ENCODE measurements at places on chromosomes 2 and 18.

DNA sequence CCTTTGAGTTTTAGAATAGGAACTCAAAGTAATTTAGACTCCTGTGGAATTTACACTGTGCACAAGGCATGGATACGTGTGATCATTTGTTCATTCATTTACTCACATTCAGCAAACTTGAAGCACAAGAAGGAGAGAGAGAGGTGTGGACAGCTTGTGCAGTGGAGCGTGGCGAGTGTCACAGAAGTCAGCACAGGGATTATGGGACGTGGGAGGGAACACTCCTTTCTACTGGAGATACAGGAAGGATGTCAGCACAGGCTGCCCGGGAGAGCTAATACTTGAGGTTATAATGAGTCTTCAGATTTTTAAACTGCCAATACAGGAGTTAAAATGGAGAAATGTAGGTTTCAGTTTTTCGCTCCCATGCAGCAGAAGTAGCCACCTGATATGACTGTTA is 7.0 kb downstream of the FAM228A start:
- DNase-seq: no peak

GRCh38 chr2:7649461-7650228 is 732.4 kb downstream of the RNF144A start:
- no peak for DNase-seq

DNA sequence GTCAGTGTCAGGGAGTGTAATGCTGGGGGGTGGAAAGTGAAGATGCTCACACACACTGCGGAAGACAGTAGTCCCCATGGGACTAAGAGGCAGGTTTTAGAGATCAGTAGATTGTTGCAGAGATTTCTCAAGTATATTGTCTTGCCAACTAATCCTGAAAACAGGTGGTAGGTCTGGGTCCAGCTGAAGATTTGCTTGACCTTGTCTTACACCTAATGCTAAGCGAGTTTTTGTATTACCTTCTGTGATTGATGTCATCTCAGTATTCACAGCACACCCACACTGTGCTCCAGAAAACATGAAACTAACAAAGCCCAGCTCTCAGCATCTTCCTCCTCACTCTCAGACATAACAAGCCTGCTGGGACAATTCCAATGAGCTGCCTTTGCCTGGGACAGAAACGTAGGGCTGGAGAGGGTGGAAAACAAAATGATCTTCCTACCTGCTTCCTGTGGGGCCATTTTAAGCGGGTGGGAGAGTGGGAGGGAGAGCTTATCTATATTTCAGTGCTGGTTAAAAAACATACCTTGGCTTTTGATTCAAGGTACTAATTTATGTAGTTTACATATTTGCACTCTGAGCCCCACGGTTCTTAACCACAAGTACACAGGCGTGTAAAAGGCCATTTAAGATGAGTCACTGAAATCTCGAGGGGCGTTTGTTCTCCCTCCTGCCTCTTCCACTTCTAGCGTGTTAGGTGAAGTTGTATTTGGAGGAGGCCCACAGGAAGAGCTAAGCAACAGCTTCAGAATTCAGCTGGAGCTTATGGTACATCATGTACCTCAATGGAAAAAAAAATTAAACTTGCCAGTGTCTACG is 23.1 kb upstream of the RBMS1 start:
- DNase-seq: no peak

GRCh38 chr2:238237431-238238135 is 2.3 kb downstream of the HES6 start:
- DNase-seq: no peak

GRCh38 chr2:23645230-23645808 is 260.3 kb downstream of the KLHL29 start:
- DNase-seq: no peak

GRCh38 chr2:17827316-17827715 is 11.1 kb downstream of the MSGN1 start:
- no peak for DNase-seq

DNA sequence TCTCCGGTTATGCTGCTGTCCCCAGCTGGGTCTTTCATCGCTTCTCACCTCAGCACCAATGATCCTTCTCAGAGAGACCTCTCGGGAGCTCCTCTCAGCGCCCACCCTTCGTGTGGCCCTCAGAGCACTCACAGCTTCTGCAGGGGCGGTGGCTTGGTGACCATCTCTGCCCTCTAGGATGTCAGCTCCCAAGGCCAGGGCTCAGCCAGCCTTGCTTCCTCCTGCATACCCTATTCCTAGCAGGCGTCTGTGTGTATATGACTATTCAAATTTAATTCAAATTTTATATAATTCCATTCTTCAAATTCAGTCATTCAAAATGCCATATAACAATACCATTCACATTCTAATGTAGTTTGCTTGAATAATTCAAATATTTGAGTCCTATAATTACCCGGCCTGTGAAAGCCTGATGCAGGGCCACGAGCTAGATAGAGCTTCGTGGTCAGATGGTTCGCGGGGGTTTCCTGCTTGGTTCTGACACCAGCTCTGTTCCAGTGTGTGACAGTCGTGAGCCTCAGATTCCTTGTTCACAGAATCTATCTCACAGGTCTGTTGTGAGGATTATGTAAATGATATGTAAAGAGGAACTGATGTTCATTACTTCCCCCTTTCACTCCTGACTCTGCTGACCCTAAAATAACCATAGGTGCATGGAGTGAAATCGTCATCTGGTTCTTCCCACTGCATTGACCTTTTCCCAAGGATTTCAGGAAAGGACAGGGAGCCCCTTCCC is 94.0 kb upstream of the CNGA3 start:
- no peak for DNase-seq

DNA sequence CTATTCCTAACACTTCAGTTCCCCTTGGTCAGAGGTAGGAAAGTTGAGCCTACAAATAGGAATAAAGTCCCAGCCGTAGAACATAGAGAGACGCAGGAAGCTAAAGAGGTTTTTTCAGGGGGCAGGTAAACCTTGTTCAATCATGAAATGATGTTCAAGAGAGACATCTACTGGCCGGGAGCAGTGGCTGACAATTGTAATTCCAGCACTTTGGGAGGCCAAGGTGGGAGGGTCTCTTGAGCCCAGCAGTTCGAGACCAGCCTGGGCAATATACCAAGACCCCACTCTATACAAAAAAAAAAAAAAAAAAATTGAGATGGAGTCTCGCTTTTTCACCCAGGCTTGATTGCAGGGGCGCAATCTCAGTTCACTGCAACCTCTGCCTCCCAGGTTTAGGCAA is 66.7 kb upstream of the DNAJC10 start:
- peak; percentile 37 for DNase-seq

DNA sequence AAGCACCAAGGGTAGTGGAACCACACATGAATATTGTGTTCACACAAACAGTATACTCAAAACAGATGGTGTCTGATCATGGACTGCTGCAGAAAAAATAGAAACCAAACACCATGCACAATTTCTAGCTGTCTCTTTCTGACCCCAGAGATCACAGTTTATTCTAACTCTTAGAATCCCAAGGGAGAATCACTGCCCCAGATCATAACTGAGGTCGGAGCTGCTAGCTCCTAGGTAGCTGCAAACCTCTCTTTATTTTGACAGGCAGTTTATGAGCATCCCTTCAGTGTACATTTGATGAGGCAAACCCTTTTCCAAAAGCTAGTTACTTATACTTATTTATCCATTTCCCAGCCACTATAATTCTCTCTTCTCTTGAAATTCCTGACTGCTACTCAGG is 439.1 kb upstream of the HNMT start:
- no peak for DNase-seq

- DNase-seq: no peak
These were observed 116.6 kb upstream of the LGALSL start for GRCh38 chr2:64337314-64337713.

- DNase-seq: peak; percentile 62
These were observed 15.5 kb upstream of the ECEL1 start for GRCh38 chr2:232502911-232503808.

- no peak for DNase-seq
These were observed 60.6 kb upstream of the REV1 start for GRCh38 chr2:99550368-99550767.

DNA sequence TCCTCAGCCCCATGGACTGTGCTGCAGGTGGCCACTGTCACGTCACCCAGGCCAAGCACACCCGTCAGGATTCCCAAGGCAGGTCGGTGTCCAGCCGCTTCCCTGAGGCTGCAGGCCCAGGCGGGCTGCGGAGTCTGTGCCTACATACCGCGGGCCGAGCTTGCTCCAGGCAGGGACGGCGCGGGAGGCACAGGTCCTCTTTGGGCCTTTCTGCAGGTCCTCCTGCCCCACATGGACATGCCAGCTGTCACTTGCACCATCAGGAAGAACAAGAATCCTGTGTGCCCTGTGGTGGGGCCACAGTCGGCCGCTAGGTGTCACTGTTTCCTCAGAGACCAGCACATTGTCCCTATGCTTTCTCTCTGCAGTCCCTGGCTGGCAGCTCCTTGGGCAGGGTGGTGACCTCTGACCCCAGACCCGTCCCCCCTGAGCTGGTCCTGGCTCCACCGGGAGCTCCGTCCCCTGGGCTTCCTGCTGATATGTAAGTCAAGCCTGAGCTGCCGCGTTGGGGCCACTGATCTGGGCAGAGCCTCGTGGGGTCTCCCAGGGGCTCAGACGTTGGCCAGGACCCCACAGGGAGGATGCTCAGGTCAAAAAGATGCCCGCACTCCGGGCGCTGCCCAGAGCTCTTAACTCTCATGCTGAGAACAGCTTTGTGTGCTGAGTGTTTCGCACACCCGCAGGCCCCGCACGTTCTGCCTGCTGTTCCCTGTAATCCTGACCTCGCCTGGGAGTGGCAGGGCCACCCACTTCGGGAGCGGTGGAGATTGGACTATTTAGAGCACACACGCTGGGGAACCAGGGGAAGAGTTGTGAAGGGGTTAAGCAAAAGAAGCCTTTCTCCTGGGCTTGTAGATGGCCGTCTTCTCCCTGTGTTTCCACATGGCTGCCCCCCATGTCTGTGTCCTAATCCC is 17.3 kb upstream of the AGXT start:
- DNase-seq: peak; percentile 93

DNA sequence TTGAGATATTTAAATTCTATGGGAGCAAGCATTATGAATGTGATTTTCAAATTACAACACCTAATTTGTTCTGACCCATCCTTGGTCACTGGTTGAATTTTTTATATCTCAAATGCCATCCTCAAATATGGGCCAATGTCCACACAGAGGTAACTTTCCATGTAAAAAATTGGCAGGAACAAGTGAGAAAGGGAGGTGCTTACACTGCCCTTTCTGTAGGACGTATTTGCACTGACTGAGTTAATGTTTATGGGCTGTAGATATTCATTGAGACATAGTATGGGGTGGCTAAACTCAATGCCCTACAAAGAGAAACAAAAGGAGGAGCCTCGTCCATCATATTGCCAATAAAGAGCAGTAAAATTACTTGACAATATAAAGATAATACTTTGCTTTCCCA is 259.3 kb downstream of the NRXN1 start:
- DNase-seq: no peak

- no peak for DNase-seq
These were observed 291.0 kb upstream of the CDH19 start for GRCh38 chr18:66894851-66895250.

DNA sequence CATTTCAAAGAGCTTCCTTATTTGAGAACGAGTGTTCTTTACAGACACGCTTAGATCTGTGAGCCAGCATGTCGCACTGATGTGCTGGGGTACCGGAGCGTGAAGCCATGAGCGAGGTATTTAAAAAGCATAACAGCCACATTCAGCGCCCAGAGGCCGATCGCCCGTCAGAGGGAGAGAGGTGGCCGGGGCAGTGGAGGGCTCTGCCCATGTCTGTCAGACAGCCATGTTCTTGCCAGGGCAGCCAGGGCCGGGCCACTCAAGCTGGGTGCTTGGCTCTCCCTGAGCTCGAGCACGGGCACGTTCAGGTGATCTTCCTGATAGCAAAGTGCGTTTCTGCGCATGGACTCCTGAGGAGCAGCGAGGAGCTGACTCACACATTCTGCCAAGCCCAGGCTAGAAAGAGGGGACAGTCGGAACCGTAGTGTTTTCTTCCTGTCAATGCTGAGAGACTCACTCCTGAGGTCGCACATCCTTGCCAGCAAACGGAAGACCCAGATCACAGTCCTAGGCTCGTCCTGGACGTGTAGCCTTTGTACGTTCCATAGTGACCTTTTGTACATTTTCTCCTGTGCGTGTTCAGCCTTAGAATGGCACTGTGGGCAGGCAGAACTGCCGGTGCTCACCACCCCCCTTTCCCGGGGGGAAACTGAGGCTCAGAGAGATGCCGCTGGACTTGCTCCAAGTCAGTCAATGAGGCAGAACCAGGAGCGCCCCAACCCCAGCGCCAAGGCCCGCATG is 100.7 kb downstream of the NFATC1 start:
- DNase-seq: no peak

DNA sequence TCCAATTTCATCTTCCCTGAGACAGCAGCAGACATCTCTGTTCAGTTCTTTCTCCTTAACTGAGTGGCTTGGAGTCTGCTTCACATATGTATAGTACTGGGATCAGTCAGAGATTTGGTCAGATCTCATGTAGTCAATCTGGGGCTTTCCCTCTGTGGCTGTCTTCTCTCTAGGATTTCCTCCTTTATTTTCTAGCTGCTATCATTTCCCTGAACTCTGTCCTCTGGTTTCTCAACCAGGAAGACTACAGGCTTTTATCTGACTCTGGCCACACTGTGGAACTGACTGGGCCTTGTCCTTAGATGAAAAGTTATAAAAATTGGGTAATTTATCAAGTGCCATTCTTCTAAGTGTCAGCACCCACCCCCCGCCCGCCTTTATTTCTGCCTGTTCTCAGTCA is 121.0 kb downstream of the RAPGEF4 start:
- no peak for DNase-seq

- DNase-seq: no peak
These were observed 187.0 kb upstream of the FN1 start for GRCh38 chr2:215622837-215623236.

DNA sequence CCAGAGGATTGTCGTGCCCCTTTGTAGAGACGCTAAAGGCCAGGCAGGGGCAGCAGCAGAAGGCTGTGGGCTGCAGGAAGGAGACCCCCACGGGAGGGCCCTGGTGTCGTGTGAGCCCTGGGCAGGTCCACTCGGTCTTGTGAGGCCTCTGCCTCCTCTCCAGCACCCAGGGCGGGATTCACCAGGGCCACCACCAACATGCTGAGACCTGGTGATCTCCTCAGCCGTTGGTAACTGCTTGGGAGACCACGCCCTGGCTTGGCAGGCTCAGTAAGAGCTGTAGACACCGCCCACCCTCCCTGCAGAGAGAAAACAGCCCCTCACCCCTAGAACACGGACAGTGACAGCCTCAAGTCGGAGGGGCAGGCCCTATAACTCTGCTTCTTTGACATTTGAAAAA is 21.1 kb downstream of the MBP start:
- DNase-seq: no peak
